ENCODE measurements at places on chromosomes 3 and 15. TPM values are rescaled to one million over a fixed set of nuclear protein-coding genes. Genes with fewer than 3 reads are reported as not detected.
A peak's percentile ranks its signal among the peaks of the same experiment; 100 is the strongest.

The ADGRG7 gene
- polyA plus RNA-seq, result not detected

The NLGN1 gene
- polyA plus RNA-seq, result 1.5 TPM

The TLR9 gene
- not detected for polyA plus RNA-seq

- DNase-seq, result no peak
- H3K4me1 ChIP-seq, result no peaks in the 10 kb centered on the region
- H3K27me3 ChIP-seq, result no peaks in the 10 kb centered on the region
- no peaks in the 10 kb centered on the region for H3K36me3 ChIP-seq
- no peak overlapping the region for H3K4me3 ChIP-seq
- no peak overlapping the region for H3K27ac ChIP-seq
Observed at GRCh38 chr3:105323274-105323599, 43.5 kb upstream of the ALCAM start.

DNA sequence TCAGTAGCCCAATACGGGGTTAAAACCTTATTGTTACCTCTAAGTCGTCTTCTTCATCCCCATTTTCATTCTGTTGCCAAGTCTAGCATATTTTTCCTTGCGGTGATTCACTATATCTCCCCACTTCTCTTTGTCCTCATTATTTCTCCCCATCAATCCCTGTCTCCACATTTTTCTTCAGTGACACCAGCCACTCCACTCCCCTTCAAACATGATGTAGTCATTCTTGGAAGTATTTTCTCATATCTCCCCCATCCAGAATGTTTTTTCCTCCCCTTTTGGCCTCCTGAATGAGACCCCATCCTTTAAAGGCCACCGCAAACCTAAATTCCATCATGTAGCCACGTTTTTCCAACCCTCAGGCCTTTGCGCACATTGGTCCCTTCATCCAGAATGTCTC is 105.9 kb downstream of the TOP2B start:
- no peak overlapping the region for H3K27ac ChIP-seq
- H3K27me3 ChIP-seq, result no peaks in the 10 kb centered on the region
- H3K36me3 ChIP-seq, result no peaks in the 10 kb centered on the region
- no peak overlapping the region for H3K4me3 ChIP-seq
- peaks cover 5% of the 10 kb centered on the region for H3K4me1 ChIP-seq

- H3K27ac ChIP-seq, result no peak overlapping the region
- no peaks in the 10 kb centered on the region for H3K4me1 ChIP-seq
- H3K27me3 ChIP-seq, result no peaks in the 10 kb centered on the region
- no peak overlapping the region for H3K4me3 ChIP-seq
- no peak for DNase-seq
- H3K36me3 ChIP-seq, result peaks cover 35% of the 10 kb centered on the region
Observed at GRCh38 chr3:45677033-45677446, 12.2 kb upstream of the SACM1L start.

GRCh38 chr15:67101911-67102598 is 36.7 kb downstream of the SMAD3 start:
- H3K27ac ChIP-seq, result peak overlapping the region; percentile 27
- peaks cover 5% of the 10 kb centered on the region for H3K36me3 ChIP-seq
- peaks cover 41% of the 10 kb centered on the region for H3K4me1 ChIP-seq
- no peak overlapping the region for H3K4me3 ChIP-seq

DNA sequence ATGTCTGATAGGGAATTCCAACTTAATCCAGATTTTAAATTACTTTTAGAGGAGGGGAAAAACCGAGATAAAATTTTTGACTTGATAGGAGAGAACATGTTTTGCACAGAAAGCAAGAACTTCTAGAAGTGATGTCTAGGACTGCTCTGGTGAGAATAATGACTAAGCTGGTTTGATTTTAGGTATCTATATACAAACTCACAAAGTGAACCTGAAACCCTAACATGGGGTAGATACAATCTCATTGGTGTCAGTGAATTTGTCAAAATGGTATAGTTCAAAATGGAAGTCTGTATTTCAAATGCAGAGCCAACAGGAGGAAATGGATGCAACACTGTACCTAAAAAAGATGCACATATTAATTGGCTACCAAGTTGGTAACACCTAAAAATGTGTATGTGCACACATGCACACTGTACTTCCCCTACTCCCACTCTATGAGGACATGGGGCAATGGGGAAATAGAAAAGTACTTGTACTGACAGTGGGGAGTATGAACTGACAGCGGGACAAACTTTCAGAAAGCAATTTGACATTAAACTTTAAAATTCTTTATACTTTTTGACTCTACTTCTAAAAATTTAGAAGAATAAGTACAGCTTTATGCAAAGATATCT is 53.0 kb downstream of the NR1I2 start:
- H3K4me1 ChIP-seq, result peaks cover 7% of the 10 kb centered on the region
- no peak for DNase-seq
- H3K27ac ChIP-seq, result no peak overlapping the region
- no peak overlapping the region for H3K4me3 ChIP-seq
- peaks cover 27% of the 10 kb centered on the region for H3K36me3 ChIP-seq

DNA sequence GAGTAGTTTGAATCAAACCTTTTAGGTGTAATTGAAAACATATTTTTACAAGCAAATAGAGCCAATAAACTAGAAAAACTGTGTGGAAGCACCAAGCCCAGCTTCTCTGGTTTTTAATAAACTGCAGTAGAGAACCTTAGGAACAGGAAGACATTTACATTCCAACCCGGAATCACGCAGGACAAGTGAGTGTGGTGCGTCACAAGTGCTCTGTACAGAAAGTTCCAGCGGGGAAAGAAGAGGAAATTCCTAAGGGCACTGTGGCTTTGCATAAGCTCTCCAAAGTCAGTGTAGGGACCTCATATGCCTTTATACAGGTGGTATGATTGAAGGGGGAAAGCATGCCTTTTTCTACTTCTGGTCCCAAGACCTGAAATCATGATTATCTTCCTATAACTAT is 21.6 kb downstream of the COL8A1 start:
- peak overlapping the region; percentile 52 for H3K27ac ChIP-seq
- no peak for DNase-seq
- H3K27me3 ChIP-seq, result peaks cover 22% of the 10 kb centered on the region
- no peaks in the 10 kb centered on the region for H3K36me3 ChIP-seq
- H3K4me1 ChIP-seq, result no peaks in the 10 kb centered on the region

- peaks cover 30% of the 10 kb centered on the region for H3K4me1 ChIP-seq
- H3K27ac ChIP-seq, result peak within 1 kb of the TSS; percentile 71
- H3K27me3 ChIP-seq, result no peaks in the 10 kb centered on the region
- H3K36me3 ChIP-seq, result peaks cover 3% of the 10 kb centered on the region
- DNase-seq, result peak; percentile 90
Observed at GRCh38 chr3:124887177-124887931, at the start of gene ITGB5. ITGB5 (minus strand) TSS chr3:124887365; CDS start chr3:124887000, 365 bp downstream.

- no peak for DNase-seq
- H3K36me3 ChIP-seq, result no peaks in the 10 kb centered on the region
- H3K4me3 ChIP-seq, result no peak overlapping the region
- H3K27me3 ChIP-seq, result no peaks in the 10 kb centered on the region
- H3K27ac ChIP-seq, result no peak overlapping the region
Observed at GRCh38 chr3:123300583-123300982, 98.8 kb downstream of the SEC22A start.

DNA sequence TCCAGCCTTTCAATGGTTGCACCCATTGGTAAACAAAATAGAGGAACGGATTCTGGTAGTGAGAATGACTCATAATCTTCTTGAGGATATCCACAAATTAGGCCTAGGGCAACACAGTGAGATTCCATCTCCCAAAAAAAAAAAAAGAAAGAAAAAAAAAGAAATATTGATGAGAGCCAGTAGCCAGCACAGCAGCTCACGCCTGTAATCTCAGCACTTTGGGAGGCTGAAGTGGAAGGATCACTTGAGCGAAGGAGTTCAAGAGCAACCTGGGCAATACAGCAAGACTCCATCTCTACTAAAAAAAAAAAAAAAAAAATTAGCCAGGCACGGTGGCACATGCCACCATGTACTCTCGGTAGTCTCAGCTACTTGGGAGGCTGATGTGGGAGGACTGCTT is 51.9 kb downstream of the DENND4A start:
- no peak for DNase-seq
- H3K27me3 ChIP-seq, result no peaks in the 10 kb centered on the region
- H3K27ac ChIP-seq, result no peak overlapping the region
- peaks cover 8% of the 10 kb centered on the region for H3K36me3 ChIP-seq
- no peaks in the 10 kb centered on the region for H3K4me1 ChIP-seq
- H3K4me3 ChIP-seq, result no peak overlapping the region

DNA sequence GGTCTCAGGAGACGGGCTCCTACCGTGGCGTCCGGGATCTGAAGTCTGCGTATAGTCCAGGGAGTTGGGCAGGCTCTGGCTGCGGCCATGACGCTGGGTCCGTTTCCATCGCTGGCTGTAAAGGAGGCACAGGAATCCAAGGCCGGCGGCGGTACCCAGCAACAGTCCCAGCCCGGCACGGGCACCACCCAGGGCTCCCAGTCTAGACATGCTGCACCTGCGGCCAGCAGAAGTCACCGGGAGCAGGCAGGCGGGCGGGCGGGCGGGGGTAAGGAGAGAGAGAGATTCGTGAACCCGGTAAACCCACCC is 526 bp downstream of the RMDN3 start:
- no peaks in the 10 kb centered on the region for H3K27me3 ChIP-seq
- no peaks in the 10 kb centered on the region for H3K4me1 ChIP-seq
- DNase-seq, result peak; percentile 41
- H3K27ac ChIP-seq, result no peak overlapping the region

DNA sequence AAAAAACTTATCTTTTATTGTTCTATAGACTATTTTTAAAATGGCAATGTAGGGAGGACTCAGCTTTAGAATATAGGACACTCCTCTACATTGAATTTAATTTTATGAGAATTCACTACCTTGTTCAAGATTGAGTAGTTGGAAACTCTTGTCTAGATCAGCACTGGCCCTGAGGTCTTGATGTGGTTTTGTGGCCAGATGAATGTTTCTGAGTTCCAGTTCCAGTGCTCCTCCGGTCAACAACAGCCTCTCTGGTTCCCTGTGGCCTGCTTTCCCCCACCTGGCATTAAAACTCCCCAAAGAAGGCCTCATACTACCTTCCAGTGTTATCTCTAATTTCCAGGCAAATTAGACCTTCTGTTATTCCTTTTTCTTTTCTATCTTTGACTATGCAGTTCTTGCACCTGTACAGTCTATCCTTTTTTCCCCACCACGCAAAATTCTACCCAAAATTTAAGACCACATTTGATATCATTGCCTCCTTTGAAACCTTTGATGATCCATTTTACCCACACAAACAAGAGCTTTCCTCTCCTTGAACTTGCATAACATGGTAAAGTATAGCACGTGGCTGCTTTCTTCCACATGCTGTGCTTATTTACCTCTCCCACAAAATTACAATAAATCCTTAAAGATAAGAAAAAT is 9.6 kb upstream of the ANP32A start:
- H3K4me3 ChIP-seq, result no peak overlapping the region
- H3K27me3 ChIP-seq, result peaks cover 7% of the 10 kb centered on the region
- no peaks in the 10 kb centered on the region for H3K4me1 ChIP-seq
- no peak overlapping the region for H3K27ac ChIP-seq
- H3K36me3 ChIP-seq, result no peaks in the 10 kb centered on the region
- no peak for DNase-seq

GRCh38 chr3:139295040-139295439 is 48.8 kb upstream of the MRPS22 start:
- H3K27me3 ChIP-seq, result no peaks in the 10 kb centered on the region
- 0 out of 2 replicates have a peak, but pooled peaks cover 9% of the 10 kb centered on the region for H3K4me1 ChIP-seq
- H3K4me3 ChIP-seq, result no peak overlapping the region
- no peak overlapping the region for H3K27ac ChIP-seq

DNA sequence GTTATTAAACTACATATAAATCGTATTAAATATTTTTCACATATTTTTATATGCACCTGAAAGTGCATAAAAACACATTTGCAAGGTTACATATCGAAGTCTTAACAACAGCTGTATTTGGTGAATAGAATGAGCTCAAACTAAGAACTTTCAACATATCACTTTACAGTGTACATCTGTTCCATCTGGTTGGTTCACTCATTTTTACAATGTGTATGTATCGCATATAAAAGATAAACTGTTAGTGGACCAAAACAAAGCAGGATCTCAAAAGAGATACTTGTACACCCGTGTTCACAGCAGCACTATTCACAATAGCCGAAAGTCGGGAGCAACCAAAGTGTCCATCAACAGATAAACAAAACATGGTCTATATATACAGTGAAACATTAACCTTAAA is 55.8 kb downstream of the TBL1XR1 start:
- no peak for DNase-seq
- no peaks in the 10 kb centered on the region for H3K36me3 ChIP-seq
- H3K27ac ChIP-seq, result no peak overlapping the region
- H3K4me1 ChIP-seq, result peaks cover 6% of the 10 kb centered on the region
- H3K27me3 ChIP-seq, result no peaks in the 10 kb centered on the region

DNA sequence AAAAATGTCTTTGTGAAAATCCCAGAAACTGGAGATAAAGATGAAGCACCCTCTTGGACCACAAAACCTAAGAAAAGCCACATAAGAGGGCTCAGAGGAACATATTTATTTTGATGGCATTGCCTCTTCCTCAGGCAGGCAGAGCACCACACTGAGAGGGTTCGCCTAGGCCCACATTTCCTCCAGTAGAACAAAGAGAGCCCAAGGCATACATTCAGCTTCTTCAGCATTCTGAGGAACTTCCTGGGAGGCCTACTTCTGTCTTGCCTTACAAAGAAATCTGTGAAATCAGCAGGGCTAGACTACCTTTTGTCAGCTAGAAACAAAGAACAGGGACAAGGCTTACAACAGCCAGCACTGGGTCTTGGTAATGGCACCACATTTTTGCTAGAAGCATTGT is 1325.3 kb downstream of the SI start:
- DNase-seq, result no peak
- H3K4me1 ChIP-seq, result no peaks in the 10 kb centered on the region
- no peak overlapping the region for H3K27ac ChIP-seq
- H3K27me3 ChIP-seq, result no peaks in the 10 kb centered on the region
- no peak overlapping the region for H3K4me3 ChIP-seq
- H3K36me3 ChIP-seq, result no peaks in the 10 kb centered on the region

GRCh38 chr15:33955945-33956344 is 12.4 kb upstream of the CHRM5 start:
- H3K4me1 ChIP-seq, result no peaks in the 10 kb centered on the region
- no peak overlapping the region for H3K27ac ChIP-seq
- no peaks in the 10 kb centered on the region for H3K27me3 ChIP-seq
- no peaks in the 10 kb centered on the region for H3K36me3 ChIP-seq
- no peak overlapping the region for H3K4me3 ChIP-seq

DNA sequence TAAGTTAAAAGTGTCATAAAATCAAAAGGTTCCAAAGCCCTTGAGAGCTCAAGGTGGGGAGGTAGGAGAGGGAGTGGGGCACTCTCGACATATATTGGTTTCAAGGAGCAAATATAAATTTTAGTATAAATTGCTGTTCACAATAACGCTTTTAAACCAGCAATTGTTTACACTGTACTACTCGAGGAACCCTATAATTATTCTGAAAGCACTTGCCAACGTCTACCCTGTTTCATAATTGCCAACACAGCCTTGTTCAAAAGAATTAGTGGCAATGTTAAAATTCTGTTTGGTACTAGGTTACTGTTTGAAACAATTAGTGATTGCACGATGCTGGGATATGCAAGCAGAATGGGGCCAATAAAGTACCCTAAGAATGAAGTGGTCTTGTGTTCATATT is 76.3 kb upstream of the ICE2 start:
- no peaks in the 10 kb centered on the region for H3K36me3 ChIP-seq
- no peak for DNase-seq
- H3K4me3 ChIP-seq, result no peak overlapping the region
- H3K4me1 ChIP-seq, result no peaks in the 10 kb centered on the region
- H3K27me3 ChIP-seq, result no peaks in the 10 kb centered on the region
- no peak overlapping the region for H3K27ac ChIP-seq

Measured in SK-N-SH (cell line).